ENCODE measurements at places on chromosomes 11 and 22.

GRCh38 chr11:58998480-58999290 is 59.4 kb downstream of the GLYATL1 start:
- no peak for DNase-seq

DNA sequence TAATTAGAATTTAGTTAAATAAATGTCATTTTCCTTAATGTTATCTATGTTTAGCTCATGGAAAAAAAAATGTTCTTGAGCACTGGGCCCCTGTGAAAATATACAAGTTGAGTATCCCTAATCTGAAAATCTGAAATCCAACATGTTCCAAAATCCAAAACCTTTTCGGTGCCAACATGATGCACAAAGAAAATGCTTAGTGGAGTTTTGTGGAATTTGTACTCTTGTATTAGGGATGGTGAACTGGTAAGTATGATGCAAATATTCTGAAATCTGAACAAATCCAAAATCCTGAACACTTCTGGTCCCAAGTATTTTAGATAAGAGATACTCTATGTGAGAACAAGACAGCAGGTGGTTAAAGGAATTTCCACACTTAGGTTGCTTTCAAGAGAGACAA is 44.5 kb downstream of the TCP11L1 start:
- DNase-seq: no peak

DNA sequence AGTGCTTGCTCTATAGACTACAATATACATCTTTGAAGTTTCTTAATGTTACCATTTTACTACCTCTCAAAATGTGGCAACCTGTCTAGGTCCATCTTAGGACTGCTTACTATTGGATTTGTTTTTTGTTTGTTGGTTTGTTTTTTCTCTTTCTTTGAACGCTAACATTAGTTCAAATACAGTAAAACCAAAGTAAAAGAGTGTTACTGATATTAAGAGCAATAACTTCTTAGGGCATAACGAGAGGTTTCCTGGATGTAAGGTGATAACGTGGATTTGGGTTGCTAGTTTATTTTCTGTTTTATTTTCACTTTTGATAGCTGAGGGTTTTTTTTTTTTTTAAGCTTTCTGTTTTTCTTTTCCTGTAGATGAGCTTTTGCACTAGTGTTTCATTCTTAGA is 43.6 kb downstream of the TMEM135 start:
- no peak for DNase-seq

- no peak for DNase-seq
These were observed 28.6 kb downstream of the LIF start for GRCh38 chr22:30217698-30218560.

DNA sequence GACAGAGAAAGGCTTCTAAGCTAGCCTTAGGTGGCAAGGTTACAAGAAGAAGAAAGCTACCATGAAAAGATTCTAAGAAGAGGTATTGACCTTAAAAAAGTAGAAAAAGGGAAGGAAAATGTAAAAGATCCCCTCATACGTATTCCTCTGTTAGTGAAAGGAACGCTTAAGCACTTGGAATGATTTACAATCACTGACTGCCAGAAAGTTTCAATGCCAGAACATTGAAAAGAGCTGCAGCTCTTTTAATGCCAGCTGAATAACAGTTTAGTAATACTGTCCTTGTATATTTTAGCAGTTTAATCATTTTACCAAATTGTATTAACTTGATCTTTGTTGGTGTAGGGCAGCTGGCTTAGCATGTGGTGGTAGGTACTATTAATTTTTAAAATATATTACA is 650.7 kb downstream of the FAM181B start:
- no peak for DNase-seq

DNA sequence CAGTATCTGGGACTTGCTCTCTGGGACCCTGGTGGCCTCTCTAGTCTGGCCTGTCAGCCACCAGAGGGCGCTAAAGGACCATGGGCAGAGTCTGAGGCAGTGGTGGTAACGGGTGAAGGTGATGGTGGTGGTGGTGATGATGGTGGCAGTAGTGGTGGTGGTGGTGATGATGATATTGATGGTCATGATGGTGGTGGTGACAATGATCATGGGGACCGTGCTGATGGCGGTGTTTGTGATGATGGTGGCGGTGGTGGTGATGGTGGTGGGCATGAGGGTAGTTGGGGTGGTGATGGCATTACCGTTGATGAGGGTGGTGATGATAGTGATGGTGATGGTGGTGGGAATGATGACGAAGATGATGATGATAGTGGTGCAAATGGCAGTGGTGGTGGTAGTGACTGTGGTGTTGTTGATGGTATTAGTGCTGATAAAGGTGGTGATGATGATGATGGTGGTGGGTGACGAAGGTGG is 16.0 kb downstream of the TRPM5 start:
- DNase-seq: peak; percentile 10

- no peak for DNase-seq
These were observed 23.0 kb downstream of the RNF121 start for GRCh38 chr11:71951741-71952310.

Data from smooth muscle cell of the brain vasculature (primary cell).